ENCODE measurements at places on chromosomes 4 and X.

GRCh38 chr4:174260099-174260498 is 23.4 kb downstream of the FBXO8 start:
- peak; percentile 69 for DNase-seq

DNA sequence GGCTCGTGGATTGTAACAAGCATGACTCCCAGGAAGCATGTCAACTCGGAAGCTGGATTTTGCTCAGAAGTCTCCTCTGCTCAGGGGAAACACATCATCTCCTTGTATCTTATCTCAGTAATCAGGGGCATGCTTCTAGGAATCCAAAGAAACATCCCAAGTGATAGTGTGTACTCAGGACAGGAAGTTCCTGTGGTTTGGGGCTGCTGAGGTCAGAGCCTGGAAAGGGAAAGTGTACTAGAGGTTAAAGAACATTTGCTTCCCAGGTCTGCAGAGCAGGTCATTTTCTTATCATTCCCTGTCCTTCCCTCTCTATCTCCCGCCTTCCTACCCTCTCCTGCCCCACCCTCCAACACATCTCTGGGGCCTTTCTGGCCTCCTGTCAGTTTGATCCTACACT is 38.8 kb downstream of the SLC34A2 start:
- no peak for DNase-seq

GRCh38 chr4:64883087-64883807 is 474.0 kb upstream of the TECRL start:
- DNase-seq: no peak

DNA sequence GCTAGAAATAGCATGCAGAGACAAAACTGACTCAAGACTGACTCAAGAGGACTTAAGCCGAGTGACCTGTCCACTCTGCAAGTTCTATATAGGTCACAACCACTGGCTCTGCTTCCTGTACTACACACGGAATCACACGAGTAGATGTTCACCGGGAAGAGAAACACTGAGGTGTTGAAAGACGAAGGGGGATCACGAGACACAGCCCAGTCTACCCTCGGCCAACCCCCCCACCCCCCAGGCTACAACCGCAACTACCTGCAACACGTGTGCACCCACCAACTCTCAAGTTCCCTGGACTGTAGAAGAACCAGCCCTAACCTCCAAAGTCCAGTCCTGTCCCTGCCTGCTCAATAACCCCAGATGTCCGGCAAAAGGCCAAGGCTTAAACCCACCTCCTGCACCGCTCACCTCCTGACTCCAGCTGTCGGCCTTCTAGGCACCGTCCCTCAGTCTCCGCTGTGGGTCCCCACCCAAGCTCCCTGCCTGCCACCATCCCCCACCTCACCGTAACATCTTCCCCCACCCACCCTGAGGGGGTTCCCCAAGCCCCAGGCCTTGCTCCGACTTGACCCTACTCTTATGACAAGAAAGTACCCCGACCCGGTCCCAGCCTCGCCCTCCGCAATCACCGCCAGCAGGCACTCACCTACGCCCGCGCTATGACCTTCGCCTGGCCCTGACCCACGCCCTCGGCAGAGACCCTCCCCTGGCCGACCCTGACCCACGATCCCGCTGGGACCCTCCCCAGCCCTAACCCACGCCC is 739 bp downstream of the GAK start:
- DNase-seq: no peak

DNA sequence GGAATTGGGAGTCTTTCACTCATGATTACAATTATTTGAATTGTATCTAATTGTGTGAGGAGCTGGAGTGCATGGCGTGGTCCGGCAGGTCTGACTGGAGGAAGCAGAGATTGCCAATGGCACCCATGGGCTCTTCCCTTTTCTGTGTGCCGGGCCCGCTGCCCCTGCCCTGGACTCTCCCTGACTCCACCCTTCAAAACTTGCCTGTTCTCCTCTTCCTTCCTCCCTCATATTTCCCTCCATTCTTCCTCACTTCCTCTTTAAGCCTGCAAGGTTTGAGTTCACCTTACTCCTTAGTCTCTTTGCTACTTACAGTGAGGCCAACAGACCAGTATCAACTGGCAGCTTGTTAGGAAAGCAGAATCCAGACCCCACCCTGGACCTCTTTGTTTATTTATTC is 6.5 kb upstream of the STBD1 start:
- DNase-seq: no peak
